ENCODE measurements at places on chromosomes 3 and 15.

GRCh38 chr3:32411442-32411841, 19.8 kb downstream of the CMTM7 start:
- DNase-seq: no peak

DNA sequence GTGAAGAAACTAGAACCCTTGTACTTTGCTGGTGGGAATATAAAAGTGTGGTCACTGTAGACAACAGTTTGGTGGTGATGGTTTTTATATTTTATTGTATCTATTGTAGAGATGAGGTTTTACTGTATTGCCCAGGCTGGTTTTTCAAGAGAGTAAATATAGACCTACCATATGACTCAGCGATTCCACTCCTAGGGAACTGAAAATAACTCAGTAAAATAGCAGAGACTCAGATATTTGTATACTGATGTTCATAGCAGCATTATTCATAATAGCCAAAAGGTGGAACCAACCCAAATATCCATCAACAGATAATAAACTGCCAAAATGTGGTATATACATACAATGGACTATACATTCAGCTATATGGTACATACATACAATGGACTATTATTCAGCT, 68.8 kb upstream of the IL12A start:
- DNase-seq: no peak

GRCh38 chr15:39270221-39270855, 310.5 kb upstream of the THBS1 start:
- no peak for DNase-seq

DNA sequence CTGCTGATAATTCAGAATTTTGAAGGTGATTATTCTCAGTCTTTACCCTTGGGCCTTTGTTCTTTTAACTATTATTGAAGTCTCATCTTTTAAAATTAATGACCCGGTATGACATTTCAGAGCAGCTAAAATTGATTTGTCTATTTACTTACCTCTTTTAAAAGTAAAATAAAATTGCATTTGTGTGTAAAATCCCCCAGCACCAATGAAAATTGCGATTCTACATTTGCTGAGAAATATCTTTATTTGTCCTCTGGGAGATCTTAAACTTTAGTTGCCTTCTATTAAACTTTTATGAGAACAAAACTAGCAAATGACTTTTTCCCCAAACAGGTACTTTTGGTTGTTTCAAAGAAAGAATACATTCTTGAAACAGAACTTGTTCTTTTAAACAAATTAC, 7.5 kb upstream of the IL5RA start:
- DNase-seq: no peak

GRCh38 chr3:176041812-176042211, 1155.5 kb downstream of the TBL1XR1 start:
- no peak for DNase-seq

- no peak for DNase-seq
These were observed 109.1 kb downstream of the OPA1 start for GRCh38 chr3:193701953-193702635.
